Myocyte (in vitro differentiated cells): ENCODE measurements at places on chromosomes 6 and 20. TPM values are rescaled to one million over a fixed set of nuclear protein-coding genes. Genes with fewer than 3 reads are reported as not detected.

The PSMG4 gene
- 16.8 and 43.0 TPM in 2 replicates for total RNA-seq

The AFG1L gene
- total RNA-seq: 4.0 and 6.5 TPM in 2 replicates

DNA sequence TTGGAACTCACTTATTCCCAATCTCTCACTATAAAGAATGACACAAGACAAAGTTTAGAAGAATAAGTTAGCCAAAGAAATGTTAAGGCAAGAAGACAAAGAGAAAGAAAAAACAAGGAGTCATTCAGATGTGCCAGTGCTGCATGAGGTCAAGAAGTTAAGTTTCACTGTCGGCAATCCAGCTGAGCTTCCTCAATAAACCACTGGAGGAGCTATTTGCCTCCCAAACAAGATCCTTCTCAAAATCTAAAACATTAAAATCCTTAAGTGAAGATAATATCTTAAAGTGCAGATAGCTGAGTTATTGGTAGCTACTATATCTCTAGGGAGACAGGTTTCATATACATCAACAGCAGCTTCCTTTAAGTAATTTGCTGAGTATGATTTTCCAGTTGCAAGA is 512.3 kb downstream of the HDGFL1 start:
- peak; percentile 4 for DNase-seq

GRCh38 chr6:33700391-33701050 is 11.0 kb downstream of the UQCC2 start:
- peak; percentile 83 for DNase-seq

GRCh38 chr6:72619883-72620696 is 1.8 kb upstream of the KCNQ5 start:
- peak; percentile 69 for DNase-seq

DNA sequence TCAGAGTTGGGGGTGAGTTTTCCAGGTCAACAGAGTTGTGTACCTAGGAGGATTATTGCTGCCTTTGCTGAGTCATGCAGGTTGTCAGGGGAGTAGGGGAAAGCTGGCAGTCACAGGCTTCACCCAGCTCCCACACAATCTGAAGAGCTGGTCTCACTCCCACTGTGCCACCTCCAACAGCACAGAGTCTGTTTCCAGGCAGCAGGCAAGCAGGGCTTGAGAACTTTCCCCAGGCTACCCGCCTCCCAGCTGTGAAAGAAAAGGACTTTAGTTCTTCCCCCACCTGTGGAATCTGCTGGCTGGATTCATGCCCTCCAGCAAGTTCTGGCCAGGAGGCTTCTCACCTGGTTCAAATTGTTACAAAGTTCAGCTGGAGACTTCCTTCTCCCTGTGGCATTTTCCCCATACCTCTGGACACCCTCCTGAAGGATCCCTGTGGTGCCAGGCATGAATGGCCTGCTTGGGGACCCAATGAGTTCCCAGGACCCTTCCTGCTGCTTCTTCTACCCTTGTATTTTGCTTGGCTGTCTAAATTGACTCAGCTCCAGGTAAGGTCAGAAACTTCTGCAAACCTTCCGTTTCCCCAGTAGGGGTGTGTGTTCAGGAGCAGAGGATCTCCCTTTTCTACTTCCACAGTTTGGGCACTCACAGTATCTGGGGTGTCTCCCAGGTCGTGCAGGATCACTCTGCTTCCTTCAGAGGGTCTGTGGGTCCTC is 378.1 kb upstream of the MAN1A1 start:
- DNase-seq: no peak

GRCh38 chr6:149316108-149316727 is 1.3 kb upstream of the TAB2 start:
- DNase-seq: no peak

The PXMP4 gene
- 4.8 and 6.4 TPM in 2 replicates for total RNA-seq

- no peak for DNase-seq
Observed at GRCh38 chr6:56807326-56807988, 147.4 kb upstream of the BEND6 start.
